GDM1 (cell line): ENCODE measurements at places on chromosomes 1 and 21.

- DNase-seq = no peak
These were observed 171.5 kb downstream of the ZNF281 start for GRCh38 chr1:200238311-200238710.

DNA sequence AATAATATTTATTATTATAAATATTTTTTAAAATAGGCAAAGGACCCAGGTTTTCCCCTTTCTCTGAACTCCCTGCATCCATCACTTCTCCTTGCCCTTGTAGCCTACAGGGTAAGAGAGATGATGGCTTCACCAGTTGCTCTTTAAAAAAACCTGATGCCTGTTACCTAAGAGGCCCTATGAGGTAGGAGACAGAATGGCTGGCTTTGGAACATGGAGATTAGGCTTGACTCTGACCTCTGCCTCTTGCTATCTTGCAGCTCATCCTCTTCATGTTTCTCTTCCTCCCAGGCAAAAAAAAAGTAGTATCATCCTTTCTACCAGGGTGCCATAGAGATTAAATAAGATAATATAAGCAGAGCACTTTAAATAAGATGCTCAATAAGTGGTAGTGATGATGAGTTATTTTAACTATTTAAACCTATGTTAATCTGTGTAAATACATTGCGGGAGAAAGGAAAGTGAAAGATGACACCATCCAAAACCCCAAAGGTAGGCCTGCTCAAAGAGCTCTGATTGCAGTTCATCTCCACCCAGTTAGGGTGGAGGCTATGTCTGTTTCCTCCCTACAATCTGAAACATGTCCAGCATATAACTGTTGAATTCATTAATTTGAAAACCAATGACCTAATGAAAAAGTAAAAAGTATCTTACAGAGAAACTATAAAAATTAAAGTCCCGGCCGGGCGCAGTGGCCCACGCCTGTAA, 51.8 kb downstream of the RGS2 start:
- no peak for DNase-seq

GRCh38 chr1:232344791-232345399, 285.0 kb downstream of the SIPA1L2 start:
- no peak for DNase-seq

DNA sequence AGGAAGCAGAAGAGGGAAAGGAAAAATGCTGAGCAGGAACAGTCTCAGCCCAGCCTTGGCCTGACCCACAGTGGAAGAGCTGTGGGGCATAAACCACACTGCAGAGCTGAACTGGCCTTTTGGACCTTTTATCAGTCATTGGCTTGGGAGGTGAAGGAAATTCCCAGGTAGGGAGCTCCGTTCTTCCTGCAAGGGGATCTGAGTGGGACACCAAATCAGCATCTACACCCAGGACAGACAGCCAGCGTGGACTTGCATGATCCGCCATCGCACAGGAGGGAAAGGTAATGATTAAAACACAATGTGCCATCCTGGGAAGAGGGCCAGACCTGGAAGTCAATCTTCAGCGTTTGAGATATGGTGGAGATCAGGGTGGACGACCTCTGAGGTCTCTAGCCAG, 1.2 kb upstream of the MTFR1L start:
- no peak for DNase-seq

DNA sequence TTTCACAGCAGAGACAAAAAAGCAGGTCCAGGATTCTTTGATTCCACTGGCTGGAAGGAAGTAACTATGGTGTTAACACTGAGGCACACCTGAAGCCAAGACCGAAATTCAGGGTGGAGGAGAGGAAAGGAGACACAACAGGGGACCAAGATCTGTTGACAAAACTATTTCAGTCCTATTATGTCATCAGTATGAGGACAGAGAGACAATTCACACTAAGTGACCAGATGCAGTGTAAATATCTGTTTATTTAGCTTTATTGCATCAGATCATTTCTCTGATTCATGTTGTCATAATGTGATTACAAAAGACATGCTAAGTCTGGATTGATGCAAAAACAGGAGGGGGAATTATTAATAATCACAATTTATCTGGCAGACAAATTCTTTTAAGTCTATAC, 118.8 kb downstream of the SIPA1L2 start:
- no peak for DNase-seq

GRCh38 chr21:32426066-32426465, 13.6 kb downstream of the EVA1C start:
- DNase-seq = no peak

- no peak for DNase-seq
These were observed 69.2 kb downstream of the MATN1 start for GRCh38 chr1:30654188-30654587.

DNA sequence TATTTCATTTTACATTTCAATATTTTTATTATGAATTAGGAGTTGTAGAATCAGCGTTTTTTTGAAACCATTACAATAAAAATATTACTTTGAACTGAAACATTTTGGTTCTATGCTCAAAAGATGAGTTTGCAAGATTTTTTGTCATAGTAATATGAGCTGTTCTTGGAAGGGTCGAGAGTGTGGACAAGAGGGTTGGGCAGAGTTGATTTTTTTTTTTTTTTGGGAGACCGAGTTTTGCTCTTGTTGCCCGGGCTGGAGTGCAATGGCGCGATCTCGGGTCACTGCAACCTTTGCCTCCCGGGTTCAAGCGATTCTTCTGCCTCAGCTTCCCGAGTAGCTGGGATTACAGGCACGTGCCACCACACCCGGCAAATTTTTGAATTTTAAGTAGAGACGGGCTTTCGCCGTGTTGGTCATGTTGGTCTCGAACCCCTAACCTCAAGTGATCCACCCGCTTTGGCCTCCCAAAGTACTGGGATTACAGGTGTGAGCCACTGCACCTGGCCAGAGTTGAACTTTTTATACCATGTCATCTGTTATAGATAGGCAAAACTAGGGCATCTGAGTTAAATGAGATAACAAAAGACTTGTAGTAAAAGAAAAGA, 3.3 kb downstream of the CACYBP start:
- DNase-seq = no peak

DNA sequence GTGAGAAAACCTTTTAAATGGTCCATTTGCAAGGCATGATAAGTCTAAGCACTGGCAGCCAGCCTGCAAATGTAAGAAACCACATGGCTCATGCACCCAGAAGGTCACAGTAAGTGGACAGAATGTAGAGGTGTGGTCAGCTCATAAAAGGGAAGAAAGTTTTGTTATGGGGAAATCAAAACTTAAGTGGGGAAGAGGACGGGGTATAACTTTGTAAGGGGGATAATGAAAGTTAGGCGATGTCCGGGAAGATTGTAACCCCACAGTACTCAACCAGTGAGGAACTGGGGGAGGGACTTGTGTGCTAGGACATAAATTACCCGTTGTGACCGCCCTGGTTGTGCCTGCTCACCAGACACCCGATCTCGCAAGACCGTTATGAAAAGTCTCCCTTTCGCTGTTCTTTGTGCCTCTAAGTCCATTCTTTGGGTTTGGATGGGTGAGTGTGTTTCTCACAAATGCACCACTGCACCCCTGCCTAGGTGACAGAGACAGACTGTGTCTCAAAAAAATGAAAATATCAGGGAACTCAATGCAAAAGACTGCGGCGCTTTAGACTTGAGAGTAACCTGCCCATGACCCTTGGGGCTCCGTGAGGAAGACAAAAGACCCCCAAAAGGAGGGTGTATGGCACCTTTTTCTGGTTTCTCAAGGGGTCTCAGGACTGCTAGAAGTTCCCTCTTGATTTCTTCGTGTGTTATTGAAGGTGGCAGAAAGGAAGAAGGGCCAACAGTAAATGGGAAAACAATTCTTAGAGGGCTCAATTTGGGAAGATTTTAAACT, 28.6 kb upstream of the ZNF496 start:
- no peak for DNase-seq

DNA sequence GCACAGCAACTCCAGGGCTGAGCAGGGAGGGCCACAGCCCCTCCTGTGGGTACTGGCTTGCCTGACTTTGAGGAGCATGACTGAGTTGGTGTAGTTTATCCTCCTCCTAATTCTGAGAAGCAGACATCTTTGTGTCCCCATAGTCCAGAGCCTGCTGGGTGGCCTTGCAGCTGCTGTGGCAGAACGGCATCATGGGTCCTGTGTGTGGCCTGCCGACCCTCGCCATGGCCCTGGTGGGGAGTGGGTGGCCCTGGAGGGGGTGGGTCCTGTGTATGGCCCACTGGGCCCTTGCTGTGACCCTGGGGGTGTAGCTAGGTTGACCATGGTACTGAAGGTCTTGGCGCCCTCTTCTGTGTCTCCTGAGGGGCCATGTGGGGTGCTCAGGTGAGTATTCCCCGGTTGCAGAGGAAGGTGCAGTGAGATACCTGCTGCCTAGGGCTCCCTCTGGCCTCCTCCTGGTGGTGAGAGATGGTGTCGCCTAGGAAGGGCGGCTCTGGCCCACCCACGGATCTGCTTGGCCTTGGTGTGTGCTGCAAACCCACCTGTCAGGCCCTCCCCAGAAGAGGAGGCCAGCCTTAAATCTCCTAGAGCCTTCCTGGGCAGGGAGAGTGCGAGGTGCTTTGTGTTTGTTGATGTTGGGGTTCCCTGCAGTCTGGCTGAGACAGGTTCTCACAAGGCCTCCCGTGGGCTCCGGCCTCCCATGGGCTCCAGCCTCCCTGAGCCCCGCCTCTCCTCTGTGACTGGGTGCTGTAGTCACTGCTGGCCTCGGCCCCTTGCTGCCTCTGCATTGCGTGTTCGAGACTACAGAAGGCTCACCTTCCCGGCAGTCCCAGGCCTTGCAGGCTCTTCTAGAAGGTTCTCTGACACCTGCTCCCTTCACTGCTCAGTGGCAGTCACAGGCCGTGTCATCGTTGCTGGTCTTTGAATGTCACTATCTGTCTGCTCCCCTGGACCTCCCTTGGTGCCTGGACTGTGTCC, 7.8 kb downstream of the SNAP47 start:
- DNase-seq = no peak

DNA sequence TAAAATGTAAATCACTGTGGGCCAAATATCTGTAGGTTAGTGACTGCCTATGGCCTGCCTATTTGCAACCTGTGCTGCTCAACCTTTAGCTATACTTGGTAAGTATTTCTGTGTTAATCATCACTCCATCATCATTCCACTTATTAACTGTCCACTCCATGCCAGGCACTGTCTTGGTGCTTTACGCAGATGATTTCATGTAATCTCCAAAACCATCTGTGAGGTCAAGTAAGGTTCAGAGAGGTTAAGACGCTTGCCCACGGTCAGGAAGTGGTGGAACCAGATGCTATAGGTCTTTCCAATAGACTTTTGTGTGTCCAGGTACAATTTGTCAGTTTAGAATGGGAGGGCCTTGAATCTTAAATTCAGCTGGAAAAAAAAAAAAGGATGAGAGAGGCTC, 10.8 kb upstream of the PHACTR4 start:
- DNase-seq = no peak

GRCh38 chr21:46128933-46129571, 26.3 kb downstream of the FTCD start:
- no peak for DNase-seq
